Activated CD8-positive, alpha-beta memory T cell treated with anti-CD3 and anti-CD28 coated beads, Interleukin-2, amount 10 ng/mL, durations not matched to agents 7 days and 5 days (primary cell): ENCODE measurements at places on chromosomes 1 and 21.

DNA sequence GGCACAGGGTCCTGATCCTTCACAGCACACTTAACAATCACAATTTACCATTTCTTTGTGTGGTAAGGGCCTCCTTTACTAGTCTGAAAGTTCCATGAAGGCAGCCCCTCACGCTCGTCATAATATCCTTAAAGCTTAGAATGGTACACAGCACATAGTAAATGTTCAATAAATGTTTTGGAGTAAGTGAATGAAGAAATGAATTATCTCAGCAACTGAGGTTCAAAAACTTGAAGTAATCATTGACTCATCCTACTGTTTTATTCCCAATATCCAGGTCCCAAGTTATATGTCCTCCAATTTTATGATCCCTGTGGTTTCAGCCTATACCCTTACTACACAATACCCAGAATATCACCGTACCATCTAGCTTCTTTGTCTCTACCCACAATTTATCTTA, 2.2 kb upstream of the C1orf162 start:
- DNase-seq = no peak

GRCh38 chr1:235278233-235278914, 49.6 kb downstream of the ARID4B start:
- no peak for DNase-seq

GRCh38 chr1:111593403-111594305, 25.9 kb upstream of the RAP1A start:
- DNase-seq = no peak

DNA sequence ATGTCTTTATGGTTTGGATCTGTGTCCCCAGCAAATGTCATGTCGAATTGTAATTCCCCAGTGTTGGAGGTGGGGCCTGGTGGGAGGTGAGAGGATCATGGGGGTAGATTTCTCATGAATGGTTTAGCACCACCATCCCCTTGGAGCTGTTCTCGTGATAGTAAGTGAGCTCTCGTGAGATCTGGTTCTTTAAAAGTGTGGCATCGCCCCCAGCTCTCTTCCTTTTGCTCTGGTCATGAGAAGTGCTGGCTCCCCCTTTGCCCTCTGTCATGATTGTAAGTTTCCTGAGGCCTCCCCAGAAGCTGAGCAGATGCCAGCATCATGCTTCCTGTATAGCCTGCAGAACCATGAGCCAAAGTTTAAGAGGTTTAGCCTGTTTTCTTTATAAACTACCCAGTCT, 11.2 kb upstream of the KCNE2 start:
- no peak for DNase-seq

DNA sequence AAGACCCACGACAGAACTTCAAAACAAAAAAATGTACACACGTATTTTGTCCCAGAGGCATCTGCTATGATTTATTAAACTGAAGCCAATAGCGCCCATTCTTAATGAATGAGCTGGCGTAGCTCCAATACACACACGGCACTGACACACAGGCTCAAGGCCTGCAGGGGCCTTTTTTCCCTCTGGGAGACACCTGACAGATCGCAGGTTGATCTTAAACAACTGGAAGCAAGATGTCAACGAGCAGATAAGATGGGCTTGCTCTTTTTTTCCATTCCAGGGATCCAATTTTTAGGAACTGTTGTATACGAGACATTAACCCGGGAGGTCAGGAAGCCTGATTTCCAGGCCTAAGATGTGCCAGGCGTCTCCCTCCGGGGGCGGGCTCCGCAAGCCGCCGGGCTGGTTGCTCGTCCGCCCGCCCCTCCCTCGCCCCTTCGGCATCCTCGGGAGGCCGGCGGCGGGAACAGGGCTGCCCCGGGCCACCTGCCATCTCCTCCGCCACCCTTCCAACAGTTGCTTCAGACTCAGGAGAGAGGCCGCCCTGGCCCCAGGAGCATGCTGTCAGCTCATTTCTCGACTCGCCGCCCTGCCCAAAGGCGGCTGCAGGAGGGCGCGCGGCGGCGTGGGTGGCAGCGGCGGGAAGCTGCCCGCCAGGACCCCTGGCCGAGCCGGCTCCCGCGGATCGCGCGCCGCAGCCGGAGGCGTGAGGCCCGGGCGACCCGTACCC, 735 bp downstream of the TTC13 start:
- peak; percentile 50 for DNase-seq

DNA sequence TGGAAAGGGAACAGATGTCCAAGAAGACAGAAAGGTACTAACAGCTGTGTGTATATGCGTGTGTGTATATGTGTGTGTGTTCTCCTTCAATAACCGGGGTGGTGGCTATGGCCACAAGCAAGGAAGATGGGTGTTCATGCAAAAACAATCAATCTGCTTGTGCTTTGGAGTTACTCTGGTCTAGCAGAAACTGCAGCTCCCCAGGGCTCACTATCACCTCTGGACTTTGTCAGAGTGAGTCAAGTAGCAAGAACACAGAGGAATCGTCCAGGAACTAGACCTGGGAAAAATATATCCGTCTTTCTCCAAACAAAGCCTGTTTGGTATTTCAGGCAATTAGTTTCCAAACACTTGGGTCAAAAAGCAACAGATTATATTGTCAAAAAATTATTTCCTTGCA, 68.6 kb downstream of the GNG12 start:
- DNase-seq = no peak

DNA sequence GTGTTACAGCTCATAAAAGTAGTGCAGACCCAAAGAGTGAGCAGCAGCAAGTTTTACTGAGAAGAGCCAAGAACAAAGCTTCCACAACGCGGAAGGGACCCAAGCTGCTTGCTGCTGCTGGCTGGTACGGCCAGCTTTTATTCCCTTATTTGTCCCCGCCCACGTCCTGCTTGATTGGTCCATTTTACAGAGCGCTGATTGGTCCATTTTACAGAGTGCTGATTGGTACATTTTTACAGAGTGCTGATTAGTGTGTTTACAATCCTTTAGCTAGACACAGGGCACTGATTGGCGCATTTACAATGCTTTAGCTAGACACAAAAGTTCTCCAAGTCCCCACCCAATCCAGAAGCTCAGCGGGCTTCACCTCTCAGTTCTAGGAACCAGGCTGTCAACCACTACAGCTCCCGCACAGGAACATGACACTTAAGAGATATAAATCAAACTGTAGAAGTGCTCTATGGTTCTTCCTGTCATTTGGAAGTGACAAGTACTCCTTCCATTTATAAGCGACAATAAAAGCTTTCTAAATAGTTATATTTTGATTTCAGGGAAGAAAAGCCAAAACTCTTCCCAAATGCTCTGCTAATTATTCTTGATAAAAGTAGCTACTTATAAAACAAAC, 28.5 kb downstream of the RNF115 start:
- DNase-seq = no peak

- DNase-seq = no peak
These were observed 470.3 kb upstream of the NCAM2 start for GRCh38 chr21:20527731-20528460.

GRCh38 chr1:59163268-59164092, 133.4 kb upstream of the FGGY start:
- DNase-seq = no peak

GRCh38 chr21:16125274-16125673, 395.5 kb downstream of the USP25 start:
- DNase-seq = no peak

- no peak for DNase-seq
These were observed 104.8 kb upstream of the COG2 start for GRCh38 chr1:230537456-230537855.

- DNase-seq = no peak
These were observed 521.1 kb downstream of the ADGRL2 start for GRCh38 chr1:82321794-82322193.

- DNase-seq = no peak
These were observed 22.0 kb downstream of the THAP3 start for GRCh38 chr1:6646499-6647148.

DNA sequence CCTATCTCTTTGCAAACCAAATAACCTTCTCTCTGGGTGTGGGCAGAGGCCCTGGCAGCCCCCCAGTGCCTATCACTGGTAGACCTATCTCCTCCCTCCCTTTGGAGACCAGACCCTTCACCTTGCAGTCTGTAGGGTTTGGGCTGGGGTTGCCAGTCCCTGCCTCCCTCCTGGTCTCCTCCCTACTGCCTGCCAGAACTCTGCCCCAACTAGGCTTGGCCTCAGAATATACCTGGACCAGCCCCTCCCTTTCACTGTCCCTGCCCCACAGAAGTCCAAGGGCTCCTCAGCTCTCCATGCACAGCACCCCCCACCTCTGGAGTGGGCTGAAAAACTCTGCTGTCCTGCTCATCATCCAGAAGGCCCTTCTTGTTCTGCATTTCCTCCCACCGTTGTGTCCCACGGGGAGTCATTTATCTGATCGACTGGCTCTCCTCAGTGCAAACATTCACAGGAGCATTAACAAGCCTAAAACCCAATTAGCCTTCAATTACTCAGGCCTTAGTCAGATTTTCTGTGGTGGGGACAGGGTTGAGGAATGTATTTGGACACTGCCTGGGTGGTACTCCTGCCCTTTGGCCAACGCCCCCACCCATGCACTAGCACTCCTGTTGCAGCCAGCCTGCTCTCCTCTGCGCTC, 27.7 kb upstream of the DMBX1 start:
- no peak for DNase-seq

DNA sequence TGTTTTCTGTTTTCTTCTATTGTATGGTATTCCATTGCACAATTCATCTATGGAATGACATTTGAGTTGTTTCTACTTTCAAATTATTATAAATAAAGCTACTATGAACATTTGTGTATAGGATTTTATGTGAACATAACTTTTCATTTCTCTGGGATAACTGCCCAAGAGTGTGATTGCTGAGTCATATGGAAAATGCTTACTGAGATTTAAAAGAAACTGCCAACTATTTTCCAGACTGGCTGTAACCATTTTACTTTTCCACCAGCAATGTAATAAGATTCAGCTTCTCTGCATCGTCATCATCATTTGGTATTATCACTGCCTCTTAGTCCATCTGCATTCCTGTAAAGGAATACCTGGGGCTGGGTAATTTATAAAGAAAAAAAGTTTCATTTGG, 779.6 kb upstream of the PRMT6 start:
- DNase-seq = no peak

GRCh38 chr1:184287001-184287400, 99.8 kb upstream of the C1orf21 start:
- DNase-seq = no peak

DNA sequence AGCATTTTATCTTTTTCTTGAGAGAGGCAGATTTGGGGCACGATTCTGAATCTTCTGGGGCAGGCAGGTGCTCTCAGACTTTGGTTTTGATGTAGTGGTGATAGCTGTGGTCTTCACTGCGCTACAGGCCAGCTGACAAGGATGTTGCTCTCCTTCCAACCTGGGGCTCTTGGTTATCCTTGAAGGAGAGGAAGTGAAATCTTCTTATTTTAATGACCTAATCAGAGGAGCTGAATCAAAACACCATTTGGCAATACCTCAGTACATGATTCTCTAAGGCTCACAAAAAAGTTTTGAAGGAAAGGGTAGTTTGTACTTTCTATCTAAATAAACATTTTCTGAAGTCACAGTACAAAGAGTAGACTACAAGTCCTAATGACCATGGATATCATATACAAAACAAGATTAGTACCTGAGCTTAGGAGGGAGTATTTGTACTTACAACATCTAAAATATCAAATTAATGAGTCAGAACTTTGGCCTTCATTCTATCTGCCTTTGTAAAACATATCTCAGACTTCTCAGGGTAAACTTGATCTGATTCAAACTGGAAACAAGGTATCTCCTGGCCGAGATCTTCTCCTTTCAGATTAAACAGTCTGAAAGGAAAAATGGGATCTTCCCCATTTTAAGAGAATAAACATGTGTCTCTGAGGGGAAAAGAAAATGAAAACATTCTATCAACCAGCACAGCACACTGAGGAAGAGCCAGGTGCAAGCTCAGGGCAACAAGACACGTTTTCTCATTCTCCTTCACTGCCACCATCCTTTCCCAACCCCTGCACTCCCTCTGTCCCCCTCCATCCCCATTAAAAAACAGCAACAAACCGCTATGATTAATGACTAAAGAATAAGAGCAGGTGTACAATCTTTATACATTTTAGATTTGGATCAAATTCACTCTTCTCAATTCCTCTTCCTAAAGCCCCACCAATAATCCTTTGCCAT, 69.2 kb downstream of the SH3GLB1 start:
- no peak for DNase-seq

DNA sequence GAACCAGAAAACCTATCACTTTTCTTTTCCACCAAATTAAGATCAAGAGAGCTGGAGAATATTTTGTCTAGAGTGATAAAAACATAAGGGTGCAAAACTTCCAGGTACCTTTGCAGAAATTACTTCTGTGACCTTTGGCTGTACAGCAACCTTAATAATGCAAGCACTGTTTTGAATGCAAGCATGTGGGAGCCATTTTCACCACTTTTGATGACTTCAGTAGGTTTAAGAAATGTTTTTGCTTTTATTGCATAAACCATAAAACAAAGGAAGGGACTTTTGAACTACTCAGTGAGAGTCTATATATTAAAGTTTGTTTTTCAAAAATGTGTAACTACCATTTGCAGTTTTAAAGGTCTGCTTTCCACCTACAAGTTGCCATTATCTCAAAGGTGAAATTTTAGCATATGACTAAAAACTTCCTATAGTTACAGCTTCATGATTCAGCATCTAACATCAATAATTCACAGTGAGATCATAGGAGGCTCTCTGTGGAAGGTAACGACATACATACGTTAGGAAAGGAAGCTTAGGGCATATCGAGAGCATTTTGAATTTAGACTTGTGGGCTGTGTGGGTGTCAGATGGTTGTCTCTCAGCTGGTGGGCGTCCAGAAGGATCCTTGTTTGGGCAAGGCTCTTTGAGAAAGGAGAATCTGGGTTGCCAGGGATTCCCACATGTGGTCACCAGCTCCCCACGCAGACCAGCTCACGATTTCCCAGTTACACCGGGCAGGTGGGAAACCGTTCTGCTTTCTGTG, 1.1 kb upstream of the GADD45A start:
- DNase-seq = peak; percentile 52
